ENCODE measurements at places on chromosomes 16 and 17. TPM values are rescaled to one million over a fixed set of nuclear protein-coding genes. Genes with fewer than 3 reads are reported as not detected.

DNA sequence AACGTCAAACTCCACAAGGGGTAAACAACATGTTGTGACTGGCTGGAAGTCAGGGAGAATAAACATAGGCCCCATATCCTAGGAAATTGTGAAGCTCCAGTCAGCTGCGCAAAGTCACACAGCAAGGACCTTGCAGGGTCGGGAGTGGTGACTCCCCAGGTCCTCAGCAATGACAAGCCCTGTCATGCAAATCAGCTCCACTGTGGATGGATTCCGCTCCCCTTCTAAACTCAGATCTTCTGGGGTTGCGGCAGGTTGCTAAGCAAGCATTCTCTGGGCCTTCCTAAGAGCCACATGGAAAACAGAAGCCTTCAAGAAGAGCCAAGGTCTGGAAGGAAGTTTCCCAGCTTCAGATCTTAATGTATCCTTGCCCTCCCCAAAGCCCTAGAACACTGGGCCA lies 28.9 kb upstream of the MYO18A start:
- no peak for DNase-seq

- no peak for DNase-seq
These were observed 9.8 kb downstream of the CBFA2T3 start for GRCh38 chr16:88966986-88967829.

- no peak for DNase-seq
These were observed 1.3 kb downstream of the CCDC102A start for GRCh38 chr16:57534881-57535658.

DNA sequence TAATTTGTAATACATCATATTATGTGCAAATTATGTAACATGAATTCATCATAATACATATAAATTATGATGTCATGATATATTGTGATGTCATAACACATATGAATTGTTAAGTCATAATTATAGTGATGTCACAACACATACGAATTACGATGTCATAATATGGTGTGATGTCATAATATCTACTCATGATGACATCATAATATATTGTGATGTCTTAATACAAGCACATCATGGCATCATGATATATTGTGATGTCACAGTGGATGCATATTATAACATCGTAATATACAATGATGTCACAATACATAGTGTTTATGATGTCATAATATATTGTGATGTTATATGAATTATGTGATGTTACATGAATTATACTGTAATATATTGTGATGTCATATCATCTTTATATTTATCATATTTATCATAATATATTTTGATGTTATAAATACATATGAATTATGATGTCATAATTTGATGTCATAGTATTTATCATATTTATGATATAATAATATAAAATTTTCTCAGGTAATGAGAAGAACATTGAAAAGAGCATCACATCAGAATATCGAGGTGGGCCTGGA lies 1793.0 kb downstream of the TP53TG3F start:
- DNase-seq: no peak

DNA sequence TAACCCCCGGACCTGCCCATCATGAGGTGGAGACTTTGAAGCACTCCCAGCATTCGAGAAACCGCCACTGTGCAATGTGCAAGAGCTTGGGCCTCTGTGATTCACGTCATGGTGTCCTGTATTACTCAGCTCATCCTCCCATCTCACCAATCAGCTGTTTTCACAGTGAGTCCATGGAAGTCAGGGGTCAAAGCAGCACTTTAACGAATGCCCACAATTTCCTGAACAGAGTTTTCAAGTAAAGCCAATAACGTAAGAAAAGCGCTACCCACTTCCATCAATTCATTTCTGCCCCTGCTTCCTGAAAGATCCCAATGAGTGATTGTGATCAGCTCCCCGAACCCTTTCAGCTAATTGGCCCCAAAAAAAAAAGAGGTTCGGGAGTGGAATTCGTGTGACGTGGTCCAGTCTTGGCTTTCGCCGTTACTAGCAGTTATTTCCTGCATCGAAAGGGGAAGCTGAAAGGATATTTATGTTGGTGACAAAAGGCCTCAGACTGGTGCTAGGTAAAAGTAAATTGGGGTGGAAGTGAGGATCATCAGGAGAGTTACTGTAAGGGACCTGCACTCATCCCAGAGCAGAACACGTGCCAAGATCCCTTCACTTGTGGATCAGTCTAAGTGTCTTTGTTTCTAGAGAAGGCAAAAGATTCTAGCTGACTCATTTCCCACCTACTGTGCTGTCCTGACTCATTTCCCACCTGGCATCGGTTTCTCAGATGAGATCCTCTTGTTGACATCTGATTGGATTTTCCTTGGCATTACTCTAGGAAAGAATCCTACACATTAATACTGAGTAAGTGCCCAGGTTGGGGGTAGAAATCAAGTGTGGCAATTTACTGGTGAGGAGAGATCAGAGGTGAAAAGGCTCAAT lies 136.7 kb upstream of the NUDT7 start:
- DNase-seq: no peak

DNA sequence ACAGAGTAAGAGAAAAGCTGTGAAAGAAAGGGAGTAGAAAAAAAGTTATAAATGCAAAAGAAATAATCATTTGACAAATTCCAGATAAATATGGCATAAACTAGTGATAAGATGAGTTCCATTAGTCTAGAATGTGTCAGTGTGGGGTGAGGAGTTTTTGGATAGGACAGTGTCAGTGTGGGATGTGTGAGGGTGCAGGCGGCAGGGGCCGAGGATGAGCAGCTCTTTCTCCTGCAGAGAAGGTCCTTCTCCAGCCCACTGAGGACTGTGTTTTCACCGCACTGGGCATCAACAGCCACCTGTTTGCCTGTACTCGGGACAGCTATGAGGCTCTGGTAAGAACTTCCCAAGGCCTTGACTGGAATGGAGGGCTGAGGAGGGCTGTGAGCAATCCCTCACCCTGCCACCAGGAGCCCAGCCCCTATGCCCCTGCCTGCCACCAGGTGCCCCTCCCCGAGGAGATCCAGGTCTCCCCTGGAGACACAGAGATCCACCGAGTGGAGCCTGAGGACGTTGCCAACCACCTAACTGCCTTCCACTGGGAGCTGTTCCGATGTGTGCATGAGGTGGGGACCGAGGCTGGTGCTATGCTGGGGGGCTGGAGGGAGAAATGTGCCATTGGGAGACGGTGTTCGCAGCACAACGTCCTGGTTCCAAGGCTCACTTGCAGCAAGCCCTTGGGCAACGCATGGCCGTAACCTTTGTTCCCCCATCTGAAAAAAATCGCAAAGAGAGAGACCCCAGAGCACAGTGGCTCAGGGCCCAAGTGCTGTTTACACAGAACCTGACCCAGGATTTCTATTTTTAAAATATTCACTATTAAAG lies 13.1 kb downstream of the RAPGEFL1 start:
- peak; percentile 44 for DNase-seq

DNA sequence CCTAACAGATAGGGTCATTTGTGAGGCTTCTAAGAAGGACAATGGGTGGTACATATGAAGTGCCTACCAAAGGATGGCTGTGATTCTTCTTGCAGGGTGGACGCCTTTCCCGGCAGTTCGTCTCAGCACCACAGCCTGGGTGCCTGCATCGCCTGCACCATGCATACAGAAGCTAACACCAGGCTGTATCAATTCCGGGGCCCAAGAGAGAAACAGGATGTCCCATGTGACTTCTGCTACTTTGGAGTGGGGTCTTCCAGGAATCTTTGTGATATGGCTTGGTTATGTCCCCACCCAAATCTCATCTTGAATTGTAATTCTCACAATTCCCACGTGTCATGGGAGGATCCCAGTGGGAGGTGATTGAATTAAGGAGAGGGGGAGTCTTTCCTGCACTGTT lies 251.6 kb upstream of the TNRC6C start:
- no peak for DNase-seq

Gene KRT36
- polyA plus RNA-seq: not detected

All from naive thymus-derived CD4-positive, alpha-beta T cell (primary cell).